ENCODE measurements at places on chromosomes 5 and 9.

DNA sequence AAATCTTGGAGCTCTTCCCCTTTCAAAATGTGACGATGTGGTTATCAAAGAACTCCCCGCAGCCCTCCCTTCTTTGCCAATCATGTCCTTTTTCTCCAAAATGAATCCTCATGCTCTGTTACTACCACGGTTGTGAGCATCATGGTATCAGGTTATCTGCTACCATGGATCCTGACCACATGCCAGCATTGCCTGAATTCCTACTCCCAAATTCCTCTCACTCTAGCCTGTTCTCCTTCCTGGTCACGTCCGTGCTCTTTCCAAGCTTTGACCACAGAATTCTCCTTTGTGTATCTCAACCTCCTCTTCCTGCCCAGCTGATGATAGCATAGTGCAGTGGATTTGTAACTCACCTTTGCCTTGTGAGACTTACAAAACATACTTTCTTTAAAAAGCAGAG lies 59.5 kb upstream of the FBXL7 start:
- no peak for DNase-seq

GRCh38 chr5:22683050-22683449 lies 170.1 kb downstream of the CDH12 start:
- no peak for DNase-seq

DNA sequence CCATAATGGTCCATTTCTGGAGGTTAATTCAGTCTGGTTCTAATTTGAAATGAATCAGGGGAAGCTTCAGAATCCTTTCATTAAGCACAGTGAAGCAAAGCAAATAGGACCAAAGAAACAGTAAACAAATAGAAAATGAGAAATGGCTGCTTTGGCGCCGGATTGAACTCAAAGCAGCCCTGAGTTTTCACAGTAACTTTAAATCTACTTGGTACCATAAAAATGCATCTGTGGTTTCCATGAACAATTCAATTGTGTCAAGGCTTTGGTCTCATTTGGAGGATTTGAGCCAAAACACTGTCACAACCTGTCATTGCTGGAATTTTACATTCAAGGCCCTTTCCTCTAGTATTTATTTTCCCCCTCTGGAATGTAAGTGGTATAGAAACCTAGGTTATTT lies 25.9 kb upstream of the DAPK1 start:
- no peak for DNase-seq

DNA sequence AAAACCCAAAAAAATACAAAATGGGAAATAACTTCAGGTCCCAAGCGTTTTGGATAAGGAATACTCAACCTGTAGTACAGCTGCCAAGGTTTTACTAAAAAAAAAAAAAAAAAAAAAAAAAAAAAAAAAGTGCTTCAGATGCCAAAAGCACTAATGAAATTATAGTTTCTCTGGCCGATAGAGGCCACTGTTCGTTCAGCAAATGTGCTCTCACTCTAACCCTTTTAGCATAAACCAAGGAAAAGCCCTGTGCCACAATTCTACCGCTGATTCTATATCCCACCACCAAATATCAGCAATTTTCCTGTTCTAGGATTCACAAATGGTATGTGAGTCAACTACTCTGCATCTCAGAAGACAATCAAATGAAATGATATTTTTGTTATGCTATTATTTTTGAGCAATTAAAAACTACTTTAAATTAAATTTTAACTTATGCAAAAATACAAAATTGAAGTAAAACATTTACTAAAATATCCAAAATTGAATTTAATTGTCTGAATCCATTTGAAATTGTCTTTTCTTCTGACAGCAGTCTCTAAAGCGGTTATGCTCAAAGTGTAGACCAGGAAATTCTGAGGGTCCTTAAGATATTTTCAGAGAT lies 79.8 kb downstream of the RICTOR start:
- DNase-seq: no peak

GRCh38 chr5:154358516-154359220 lies 87.1 kb upstream of the SAP30L start:
- no peak for DNase-seq

- no peak for DNase-seq
Observed at GRCh38 chr9:125284855-125285254, 23.2 kb downstream of the GAPVD1 start.

DNA sequence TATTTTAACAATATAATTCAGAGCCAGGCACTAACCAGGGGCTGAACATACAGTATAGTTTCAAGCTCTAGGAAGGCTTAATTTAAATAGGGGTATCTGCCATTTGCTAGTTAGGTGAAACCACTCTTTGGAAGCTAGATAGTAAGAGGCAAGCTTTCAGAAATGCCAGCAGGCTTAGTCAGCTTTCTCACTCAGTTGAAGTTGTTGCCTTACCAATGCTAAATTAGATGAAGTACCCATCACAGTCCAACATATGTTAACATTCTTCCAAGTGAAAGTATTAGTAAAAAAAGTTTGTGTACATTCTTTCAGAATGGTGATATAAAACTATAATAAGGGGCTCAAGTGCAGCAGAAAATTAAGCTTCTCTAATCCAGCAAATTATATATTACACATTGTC lies 215.0 kb downstream of the CNTLN start:
- DNase-seq: no peak

GRCh38 chr5:56406221-56406620 lies 173.1 kb upstream of the ANKRD55 start:
- DNase-seq: no peak

- no peak for DNase-seq
Observed at GRCh38 chr5:28748446-28748845, 1710.1 kb upstream of the CDH9 start.

GRCh38 chr5:43514025-43514424 lies 923 bp downstream of the C5orf34 start:
- no peak for DNase-seq

GRCh38 chr5:170662966-170663365 lies 120.6 kb upstream of the GABRP start:
- no peak for DNase-seq

DNA sequence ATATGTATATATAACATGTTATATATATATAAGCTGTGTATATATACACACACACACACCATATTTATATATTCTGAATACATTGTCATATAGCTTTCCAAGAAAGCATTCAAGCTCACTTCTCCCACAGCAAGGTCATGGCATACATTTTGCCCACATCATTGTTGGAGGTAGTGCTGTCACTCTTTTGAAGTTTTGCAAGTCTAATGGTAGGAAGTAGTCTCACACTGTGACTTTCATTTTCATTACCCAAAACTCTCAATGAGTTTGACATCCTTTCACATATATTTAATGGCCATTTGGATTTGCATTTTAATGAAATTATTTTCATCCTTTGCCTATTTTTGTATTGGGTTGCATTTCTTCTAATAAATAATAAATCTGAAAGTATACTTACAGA lies 59.8 kb upstream of the COX7C start:
- DNase-seq: no peak

DNA sequence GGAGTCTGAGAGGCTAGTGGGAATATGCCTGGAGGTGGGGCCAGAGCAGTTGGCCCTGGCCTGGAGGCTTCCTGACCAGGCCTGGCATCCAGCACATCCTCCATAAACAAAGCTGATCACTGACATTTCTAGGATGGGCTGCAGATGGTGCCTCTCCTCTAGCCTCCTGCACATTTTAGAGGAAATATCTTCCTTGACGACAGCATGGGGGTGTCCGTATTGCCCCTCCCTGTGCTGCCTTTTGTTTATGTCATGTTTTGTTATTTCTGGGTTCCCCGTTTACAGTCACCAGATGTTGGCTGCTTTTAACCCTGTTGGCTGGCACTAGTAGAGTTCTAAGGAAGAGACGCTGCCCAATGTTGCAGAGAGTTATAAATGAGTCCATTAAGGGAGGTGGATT lies 148.5 kb downstream of the PHF2 start:
- no peak for DNase-seq

- no peak for DNase-seq
Observed at GRCh38 chr5:127370631-127371030, 80.0 kb downstream of the MEGF10 start.

- DNase-seq: no peak
Observed at GRCh38 chr5:15376803-15377202, 123.2 kb upstream of the FBXL7 start.

- DNase-seq: no peak
Observed at GRCh38 chr5:19855931-19856330, 132.1 kb downstream of the CDH18 start.

- no peak for DNase-seq
Observed at GRCh38 chr5:160637357-160638090, 214.5 kb downstream of the ATP10B start.

DNA sequence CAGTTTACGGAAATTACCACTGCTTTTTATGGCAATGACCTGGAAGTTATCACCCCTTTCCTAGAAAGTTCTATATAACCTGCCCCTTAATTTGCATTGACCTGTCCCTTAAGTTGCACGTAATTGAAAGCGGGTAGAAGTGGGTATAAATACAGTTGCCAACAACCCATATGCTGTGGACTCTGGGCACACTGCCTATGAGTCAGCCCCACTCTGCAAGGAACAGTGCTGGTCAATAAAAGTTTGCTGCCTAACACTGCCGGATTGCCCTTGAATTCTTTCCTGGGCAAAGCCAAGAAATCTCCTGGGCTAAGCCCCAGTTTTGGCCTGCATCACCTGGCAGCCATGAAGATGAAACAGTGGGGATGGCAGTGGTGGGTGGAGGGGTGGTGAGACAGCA lies 23.9 kb upstream of the CLPTM1L start:
- DNase-seq: no peak

GRCh38 chr5:83927140-83927733 lies 206.6 kb upstream of the HAPLN1 start:
- peak; percentile 89 for DNase-seq

GRCh38 chr5:16108418-16108817 lies 71.2 kb downstream of the MARCHF11 start:
- no peak for DNase-seq

DNA sequence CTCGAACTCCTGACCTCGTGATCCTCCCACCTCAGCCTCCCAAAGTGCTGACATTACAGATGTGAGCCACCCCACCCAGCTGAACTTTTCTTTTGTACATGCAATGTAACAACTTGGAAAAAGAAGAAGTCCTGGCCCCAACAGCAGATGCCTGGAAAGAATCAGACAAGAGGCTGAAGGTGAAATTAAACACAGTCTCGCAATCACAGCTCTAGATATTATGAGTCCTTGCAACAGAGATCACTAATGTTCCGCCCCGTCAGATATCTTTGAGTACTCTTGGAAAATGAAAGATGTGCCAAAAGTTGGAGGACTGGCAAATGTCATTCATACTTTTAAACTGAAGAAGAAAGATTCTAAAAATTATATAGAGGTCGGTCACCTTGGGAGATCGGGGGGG lies 254.3 kb downstream of the GLIS3 start:
- DNase-seq: no peak

DNA sequence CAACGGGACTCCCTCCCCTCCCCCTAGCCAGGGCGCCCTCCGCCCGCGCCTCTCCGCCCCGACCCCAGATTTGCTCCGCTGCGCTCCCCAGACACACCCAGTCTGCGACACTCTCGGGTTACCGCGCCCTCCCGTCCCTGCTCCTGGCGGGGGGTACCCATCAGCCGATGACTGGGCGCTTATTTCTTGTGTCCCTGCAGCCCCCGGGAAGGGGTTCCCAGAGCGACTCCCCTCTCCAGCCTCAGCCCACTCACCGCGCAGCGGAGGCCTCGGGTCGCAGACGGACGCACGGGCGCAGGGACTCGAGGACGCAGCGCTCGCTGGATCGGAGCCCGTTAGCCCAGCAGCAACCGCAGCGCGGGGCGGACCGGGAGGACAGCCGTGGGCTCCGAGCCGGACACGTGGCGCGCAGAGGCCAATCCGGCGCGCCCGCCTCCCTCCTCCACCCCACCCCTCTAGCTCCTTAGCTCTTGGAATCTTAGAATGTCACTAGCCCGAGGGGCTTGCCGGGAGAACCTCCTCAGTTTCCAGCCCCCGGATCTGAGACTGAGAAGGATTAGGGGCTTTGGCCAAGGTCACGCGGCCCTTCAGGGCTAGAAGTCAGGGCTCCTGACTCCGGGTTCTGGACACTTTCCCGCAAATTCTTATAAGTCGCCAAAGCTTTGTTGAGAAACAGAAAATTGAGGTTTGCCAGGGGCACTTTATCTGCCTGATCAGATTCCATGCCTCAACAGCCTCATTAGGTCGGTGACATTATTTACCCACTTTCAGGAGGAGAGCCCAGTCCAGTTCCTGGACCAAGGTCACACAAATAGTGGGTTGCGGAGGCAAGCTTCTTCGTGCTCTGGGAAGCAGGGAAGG lies at the start of gene ANXA6:
Gene ANXA6, minus strand, starts transcription at position 354 of the 861 bp plus-strand sequence. CDS start 9,878 bp downstream, outside the sequence.
- DNase-seq: peak; percentile 92

DNA sequence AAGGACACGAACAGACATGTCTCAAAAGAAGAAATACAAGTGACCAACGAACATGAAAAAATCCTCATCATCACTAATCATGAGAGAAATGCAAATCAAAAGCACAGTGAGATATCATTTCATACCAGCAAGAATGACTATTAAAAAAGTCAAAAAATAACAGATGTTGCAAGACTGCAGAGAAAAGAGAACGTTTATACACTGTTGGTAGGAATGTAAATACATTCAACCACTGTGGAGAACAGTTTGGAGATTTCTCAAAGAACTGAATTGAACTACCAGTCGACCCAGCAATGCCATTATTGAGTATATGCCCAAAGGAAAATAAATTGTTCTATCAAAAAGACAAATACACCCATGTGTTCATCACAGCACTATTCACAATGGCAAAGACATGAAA lies 45.7 kb downstream of the FXN start:
- no peak for DNase-seq

DNA sequence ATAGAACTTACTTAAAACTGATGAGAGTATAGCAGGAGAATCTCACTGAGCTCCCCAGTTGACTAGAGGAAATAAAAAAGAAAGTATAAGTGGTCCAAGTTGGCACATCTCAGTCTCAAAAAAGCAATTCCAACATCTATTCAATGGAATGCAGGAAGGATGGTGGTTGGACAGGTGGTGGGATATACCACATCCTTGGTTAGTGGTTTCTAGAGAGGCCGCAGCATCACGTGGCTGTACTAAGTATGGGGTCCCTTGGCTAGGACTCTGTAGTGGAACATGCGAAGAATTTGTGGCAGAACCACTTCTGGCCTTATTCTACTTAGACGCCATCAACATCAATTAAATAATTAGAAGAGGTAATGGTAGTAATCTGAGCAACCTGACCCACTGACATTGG lies 232.4 kb downstream of the SAXO1 start:
- DNase-seq: no peak

DNA sequence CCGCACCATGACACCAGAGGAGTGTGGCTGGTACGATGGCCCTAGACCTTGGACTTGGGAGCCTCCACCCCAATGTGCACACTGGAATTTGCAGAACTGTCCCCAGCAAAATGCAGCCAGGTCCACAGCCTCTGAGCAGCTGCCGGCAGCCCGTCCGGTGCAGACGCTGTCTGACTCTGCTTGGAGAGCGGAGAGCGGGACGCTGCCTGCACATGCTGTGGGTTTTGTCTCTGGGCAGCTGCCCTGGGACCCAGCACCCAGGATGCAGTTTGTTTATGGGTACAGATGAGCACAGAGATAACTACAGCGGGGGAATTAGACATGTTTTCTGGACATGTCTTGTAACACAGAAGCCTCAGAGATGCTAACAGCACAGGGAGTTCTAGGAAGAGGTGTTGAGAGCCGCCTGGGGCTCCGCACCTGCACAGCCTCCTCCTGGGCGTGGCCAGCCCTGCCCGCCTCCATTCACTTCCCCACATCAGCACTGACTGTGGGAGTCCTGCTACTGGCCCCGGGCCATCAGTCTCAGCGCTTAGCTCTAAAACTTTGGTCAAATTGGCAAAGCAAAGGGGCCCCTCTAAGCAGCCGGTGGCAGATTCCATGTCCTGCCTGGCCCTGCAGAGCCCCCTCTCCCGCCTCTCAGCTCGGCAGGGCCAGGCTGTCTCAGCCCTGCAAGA lies 159.6 kb downstream of the IRX2 start:
- DNase-seq: no peak
